Thymus (tissue), 14 donors: ENCODE measurements at places on chromosomes 5 and 9. TPM values are rescaled to one million over a fixed set of nuclear protein-coding genes. Genes with fewer than 3 reads are reported as not detected.

SLC34A1 gene
- 0.05 TPM for total RNA-seq

TMEM215 gene
- total RNA-seq, result not detected

BNC2 gene
- 3.9 TPM for total RNA-seq

ALDH7A1 gene
- 12.3 TPM for total RNA-seq

DNA sequence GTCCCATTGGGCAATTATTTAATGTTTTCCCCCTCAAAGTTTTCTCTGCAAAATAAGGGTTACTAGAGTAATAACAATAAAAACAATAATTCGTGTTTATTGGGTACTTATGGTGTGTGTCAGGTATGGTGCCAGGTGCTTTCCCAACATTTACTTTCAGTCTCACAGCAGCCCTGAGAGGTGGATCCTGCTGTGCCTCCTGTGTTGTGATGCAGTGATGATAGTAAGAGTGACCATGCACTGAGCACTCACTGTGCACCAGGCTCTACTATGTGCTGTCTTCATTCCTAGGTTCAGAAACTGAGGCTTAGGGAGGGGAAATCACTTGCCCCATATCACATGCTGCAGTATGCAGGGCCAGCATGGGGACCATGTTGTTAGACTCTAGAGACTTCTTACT, 15.5 kb downstream of the OTULINL start:
- DNase-seq, result no peak

DNA sequence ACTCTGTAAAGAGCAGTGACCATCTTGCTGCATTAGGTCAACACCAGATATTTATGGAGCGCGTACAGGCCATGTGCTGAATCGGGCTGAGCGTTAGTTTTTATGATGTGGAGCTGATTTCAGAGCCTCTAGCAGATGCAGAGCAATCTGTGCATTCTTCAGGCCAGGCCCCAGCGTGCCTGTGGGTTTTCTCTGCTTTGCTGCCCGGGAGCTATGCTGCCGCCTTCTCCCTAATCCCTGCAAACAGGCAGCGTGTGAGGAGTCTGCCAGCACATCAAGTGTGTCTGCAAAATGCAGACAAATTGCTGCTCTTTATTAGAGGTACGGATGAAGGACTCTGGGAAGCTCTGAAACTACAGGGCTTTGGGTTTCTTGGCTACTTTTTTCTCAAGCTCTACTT, 170.0 kb downstream of the NTRK2 start:
- no peak for DNase-seq

GRCh38 chr5:126508251-126508961, 85.2 kb downstream of the GRAMD2B start:
- DNase-seq, result peak; percentile 10

GRCh38 chr5:113902917-113903660, 389.6 kb downstream of the YTHDC2 start:
- DNase-seq, result no peak
